ENCODE measurements at places on chromosomes 7 and 10.

DNA sequence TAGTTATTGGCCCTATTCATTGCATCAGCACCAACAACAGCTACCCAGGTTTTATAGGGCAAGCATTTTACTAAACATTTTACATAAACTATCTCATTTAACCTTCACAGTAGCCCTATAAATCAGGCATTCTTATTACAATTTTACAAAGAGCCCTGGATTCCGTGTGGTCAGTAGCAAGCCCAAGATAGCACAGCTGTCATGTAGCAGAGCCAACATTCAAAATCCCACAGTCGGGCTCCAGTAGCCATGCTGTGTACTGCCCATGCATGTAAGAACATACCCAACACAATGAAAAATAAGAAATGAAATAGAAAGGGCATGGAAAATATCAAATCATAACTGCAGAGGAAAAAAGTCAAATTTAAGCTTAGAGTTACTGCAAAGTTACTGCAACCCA is 102.3 kb downstream of the NPSR1 start:
- no peak for DNase-seq

- DNase-seq, result no peak
These were observed at the start of gene PRSS2 for GRCh38 chr7:142770661-142771352. TSS of gene PRSS2 (plus strand) at chr7:142770970. CDS start at chr7:142770983, 13 bp downstream.

GRCh38 chr10:28954211-28954610 is 276.9 kb downstream of the BAMBI start:
- DNase-seq, result no peak

DNA sequence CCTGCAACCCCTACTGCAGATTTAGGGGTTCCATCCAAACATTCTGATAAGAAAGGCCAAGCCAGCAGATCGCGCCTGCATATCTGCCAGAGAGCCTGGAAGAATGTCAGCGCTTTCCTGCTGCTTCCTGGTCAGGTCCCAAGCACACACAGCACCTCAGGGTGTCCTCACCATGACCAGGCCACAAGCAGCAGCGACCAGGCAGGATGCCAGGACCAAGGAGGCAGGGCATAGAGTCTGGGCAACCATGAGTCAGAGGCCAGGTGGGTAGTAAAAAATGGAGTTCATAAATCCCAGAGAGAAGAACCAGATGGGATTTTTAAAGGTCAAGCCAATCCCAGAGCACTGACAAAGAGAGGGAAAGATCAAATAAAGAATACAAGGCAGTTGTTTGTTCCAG is 5.5 kb upstream of the FAM131B start:
- DNase-seq, result no peak

GRCh38 chr7:3267966-3268690 is 32.9 kb upstream of the SDK1 start:
- no peak for DNase-seq

DNA sequence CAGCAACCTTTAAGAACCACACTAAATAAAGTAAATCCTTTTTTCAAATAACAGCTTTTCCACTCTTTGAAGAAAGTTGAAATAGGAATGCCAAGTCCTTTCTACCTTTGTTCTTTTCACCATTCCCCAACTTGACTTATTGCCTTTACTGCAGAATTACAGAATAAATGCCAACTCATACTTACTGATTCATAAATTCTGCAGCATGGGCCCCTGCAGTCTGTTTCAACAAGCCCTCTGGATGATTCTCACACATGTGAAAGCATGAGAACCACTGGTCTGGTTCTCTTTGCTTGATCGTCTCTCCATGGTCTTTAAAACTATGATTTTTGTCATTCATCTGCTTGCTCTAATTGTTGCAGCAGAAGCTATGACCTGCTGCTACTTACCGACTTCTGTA is 56.1 kb downstream of the HACD1 start:
- no peak for DNase-seq

DNA sequence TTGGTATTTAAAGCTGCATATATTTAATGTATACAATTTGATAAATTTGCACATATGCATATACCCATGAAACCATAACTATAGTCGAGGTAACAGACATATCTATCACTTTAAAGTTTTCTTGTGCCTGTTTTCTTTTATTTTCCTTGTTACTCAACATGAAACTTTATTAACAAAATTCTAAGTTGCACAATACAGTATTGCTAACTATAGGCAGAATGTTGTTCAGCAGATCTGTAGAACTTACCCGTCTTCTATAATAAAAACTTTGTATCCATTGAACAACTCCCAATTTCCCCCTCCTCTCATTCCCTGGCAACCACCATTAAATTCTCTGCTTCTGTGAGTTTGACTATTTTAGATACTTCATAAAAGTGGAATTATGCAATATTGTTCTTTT is 404.6 kb upstream of the KCND2 start:
- DNase-seq, result no peak

- no peak for DNase-seq
These were observed 491.3 kb downstream of the RPS24 start for GRCh38 chr10:78524941-78525340.

GRCh38 chr7:17558558-17559332 is 260.3 kb downstream of the AHR start:
- DNase-seq, result no peak

GRCh38 chr10:88316292-88316861 is 266.7 kb downstream of the RNLS start:
- DNase-seq, result no peak

GRCh38 chr7:133950855-133951254 is 176.3 kb upstream of the LRGUK start:
- DNase-seq, result no peak

- no peak for DNase-seq
These were observed 502.6 kb downstream of the ADRA2A start for GRCh38 chr10:111579473-111579872.

DNA sequence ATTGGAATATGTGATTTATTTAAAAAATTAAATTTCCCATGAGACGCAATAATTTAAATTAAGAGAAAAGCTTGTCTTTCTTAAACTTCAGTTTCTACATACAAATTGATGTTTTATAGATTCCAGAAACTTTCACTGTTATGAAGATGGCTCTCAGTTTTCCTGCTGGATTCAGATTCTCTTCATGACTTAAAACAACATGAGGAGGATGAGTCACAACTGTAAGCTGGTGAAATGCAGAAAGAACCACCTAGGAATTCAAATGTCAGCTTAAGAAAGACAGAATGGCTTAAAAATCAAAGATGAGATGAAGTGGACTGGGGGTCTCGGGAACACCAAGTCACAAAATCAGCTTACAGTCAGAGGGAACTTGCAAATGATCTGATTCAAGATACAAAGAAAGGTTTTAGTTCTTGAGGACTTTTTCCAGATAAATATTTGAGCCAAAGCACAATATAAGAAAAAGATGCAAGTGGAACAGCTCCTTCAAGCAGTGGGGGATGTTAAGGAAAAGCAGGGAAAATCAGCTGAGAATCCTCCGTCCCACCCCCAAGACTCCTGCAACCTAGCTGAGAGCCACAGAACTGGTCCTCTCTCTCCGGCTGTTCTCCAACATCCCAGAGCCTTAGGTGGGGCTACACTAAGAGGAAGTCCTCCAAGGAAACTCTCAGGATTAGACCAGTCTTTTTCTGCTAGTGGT is 279.8 kb downstream of the KCNMA1 start:
- no peak for DNase-seq
